ENCODE measurements at places on chromosomes 2 and 18. TPM values are rescaled to one million over a fixed set of nuclear protein-coding genes. Genes with fewer than 3 reads are reported as not detected.

DNA sequence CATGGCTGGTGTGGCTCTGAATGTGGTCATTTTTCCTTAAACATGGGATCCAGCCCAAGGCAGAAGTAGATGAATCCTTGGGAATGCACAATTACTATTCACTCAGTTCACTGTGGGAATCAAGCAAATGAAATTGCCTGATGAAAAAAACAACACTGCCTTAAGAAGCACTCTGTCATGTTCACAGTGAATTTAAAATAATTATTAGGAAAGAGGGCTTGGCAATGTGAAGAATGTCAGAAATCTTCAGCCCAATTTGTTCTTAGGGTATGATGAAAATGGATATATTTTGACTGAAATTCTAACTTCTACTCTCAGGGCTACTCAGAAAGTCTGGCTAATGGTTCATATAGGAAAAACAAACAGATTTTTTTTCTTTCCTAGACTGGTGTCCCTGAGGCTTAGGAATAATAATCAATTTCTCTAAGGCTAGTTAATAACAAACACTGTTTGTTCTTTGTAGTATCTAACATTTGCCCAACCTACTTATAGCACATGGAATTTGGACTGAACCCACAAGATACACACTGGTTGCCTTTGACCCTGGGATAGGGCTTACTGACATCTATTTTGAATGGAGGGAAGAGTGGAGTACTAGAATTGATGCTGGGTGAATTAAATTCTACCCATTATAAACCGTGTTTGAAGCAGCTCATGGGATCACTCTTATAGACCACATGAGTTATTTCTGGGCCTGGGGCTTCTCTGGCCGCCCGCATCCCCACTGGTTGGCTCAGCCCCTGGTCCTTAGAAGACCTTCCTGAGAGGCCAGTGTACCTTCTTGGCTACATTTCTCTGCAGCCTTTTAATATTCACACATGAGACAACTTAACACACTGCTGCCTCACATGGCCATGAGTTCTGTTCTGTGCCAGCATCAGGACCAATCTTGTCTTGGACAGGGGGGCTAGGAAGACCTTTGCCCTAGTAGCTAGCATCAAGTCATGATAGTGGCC lies 8.3 kb upstream of the MRPL33 start:
- DNase-seq = no peak

DNA sequence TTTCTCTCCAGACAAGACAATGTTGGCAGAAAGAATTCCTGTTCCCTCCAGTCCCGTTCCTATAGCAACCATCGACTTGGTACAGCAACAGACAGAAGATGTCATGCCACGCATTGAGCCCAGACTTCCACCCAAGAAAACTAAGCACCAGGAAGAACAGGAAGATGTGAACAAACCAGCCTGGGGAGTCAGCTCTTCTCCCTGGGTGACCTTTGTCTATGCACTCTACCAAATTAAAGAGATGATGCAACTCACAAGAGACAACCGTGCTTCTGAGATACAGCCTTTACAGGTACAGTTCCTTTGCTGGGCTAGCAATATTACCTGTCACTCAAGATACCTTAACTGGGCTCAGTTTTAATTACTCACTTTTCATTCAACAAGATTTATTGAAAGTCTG lies 37.1 kb downstream of the NEMP2 start:
- DNase-seq = no peak

- no peak for DNase-seq
These were observed 178.2 kb downstream of the INHBB start for GRCh38 chr2:120524174-120524573.

DNA sequence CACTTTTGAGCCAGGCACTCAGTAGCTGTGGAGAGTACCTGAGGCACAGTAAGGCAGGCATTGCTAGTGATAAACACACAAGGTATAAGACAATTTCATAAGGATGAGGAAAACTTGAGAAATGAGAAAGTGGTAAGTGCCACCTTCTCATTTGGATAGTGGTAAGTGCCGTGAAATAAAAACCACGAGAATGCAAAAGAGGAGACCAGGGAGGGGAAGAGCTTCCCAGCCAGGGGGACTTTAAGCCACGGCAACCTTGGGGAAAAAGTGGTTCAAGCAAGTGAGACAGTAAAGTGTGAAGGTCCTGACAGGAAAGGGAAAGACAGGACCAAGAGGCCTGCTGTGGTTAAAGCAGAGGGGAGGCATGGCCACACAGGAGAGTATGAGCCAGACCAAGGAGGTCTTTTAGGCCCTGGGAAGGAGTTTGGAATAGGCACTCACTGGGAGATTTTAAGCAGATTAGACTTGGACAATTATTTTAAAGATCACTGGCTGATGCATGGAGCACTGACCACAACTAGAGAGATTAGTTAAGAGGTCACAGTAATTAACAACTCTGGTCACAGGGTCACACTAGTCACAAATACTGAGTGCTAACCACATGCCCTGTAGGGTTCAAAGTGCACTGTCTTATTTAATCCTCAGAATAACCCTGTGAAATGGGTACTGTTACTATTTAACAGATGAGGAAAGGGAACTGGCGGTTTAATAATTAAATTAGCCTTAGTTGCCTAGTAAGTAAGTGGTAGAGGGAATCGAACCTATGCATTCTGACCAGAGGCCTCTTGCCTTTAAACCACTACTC lies 50.1 kb downstream of the THOC1 start:
- no peak for DNase-seq

DNA sequence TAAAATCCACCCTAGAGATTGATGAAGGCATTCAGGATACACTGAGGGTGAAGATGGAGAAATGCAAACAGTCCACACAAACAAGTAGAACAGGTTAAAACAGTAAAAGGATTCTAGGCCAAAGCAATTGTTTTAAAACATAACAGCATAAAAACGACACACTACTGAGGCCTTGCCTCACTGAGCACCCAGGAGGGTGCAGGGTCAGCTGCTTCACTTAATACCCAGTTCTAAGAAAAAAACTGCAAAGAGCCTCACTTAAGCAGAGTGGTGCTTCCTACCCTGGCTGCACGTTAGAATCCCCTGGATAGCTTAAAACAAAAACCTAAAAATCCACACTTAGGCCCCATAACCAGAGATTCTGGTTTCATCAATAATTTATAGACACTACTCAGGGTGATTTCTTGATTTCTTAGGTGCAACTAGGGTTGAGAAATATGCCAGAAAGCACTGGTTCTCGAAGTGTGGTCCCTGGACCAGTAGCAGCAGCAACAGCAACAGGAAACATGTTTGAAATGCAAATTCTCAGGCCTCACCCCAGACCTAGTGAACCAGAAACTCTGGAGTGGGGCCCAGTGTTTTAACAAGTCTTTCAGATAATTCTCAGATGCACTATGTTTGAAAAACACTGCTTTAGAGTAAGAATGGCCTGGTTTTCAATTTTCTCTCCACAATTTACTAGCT lies 279.1 kb downstream of the ZEB2 start:
- DNase-seq = no peak

The FOXD4L1 gene
- total RNA-seq = not detected

DNA sequence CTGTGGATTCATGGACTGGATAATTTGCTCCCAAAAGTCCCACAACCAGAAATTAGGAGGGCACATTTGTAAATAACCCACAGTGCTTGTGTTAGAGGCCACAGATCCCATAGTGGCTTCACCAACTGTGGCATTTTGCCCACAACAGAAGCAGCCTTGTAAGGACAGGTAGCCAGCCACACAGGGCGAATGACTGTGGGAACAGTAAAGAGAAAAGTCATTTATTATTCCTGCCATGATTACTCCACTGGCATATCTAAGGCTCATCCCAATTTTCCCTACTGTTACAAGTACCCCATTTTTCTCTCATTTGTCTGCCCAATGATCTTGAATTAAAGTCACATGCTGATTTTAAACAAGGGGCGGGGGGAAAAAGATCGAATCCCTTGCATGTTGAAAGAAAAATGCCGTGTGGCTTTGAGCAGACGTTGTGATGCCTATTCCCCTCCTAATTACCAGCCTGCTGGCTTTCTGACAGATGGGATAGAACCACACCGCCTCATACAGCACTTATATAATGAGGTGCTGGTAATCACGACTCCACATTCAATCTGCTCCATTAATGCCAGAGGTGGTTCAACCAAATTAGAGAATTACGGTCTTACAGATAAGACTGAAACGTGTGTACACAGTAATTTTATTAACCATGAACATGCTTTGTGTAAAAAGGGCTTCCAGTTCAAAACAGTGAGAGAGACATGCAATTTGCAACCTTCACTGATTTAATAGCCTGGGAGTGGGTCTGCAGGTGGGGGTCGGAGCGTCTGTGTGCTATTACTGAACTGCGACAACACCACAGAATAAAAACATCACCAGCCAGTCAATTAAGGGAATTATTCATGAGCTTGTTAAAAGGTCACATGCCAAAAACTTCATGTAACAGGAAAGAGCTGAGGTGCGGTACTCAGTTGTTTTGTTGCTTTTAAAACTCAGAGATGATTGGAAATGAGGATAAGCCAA lies 196.0 kb downstream of the TMEM163 start:
- no peak for DNase-seq

GRCh38 chr2:202530038-202530437 lies 104.7 kb upstream of the FAM117B start:
- DNase-seq = no peak

DNA sequence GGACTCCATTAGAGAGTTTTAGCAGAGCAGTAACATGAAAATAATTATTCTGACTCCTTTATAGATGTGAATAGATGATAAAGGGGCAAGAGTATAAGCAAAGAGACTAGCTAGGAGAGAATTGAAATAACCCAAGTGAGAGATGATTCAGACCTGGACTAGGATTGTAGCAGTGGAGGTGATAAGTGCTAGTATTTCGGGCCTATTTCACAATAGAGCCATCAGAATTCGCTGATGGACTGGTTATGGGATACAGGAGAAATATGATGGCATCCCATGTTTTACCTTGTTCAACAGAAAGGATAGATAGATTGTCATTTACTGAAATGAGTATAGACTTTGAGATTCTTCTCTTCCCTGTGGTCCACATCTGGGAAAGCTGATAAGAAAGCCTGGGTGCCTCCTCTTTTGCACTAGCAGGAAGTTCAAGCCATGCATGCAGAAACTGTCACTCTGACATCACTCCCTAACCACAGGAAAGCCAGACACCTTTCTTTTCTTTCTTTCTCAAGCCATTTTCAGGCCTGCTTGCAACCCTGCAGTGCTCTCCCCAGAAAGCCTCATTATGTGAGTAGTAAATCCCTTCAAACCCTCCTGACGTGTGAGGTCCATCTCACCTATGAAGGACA lies 25.3 kb downstream of the DYNAP start:
- no peak for DNase-seq

The ACTR3 gene
- 307 TPM for total RNA-seq

The HMSD gene
- not detected for total RNA-seq

The C2orf81 gene
- total RNA-seq = 0.63 TPM

DNA sequence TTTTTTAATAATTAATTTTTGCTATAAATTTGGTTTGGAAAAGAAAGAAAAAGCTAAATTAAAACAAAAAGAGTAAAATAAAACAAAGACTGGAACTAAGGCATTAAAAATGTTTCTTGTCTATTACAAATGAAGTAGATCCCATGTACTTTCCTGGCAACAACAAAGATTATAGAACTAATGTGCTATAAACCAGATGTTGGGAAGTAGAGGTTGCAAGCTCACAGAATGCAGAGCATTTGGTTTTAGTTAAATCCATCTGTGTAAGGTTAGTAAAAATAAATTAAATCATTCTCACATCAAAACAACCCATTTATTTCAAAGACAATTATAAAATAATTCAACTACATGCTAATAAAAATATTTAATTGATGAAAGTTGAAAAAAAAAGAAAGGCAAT lies 157.2 kb upstream of the ZC3H15 start:
- no peak for DNase-seq

DNA sequence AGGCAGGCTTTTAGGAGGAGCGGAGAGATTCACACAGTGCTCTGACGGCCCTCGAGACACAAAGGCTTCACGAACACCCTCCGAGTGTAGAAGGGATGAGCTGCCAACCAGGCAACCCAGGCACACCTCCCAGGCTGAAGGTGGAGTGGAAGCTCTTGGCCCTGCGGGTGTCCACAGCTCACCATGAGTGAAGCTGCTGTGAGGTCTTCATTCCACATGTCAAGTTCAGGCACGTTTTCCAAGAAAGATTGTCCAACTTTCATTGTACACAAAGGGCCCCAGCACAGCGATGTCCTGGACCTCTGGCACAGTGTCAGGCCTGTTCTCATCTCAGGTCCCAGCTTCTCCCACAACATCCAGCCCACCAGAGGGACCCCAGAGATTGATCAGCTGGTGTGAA lies 13.4 kb downstream of the PARD6G start:
- no peak for DNase-seq

- DNase-seq = no peak
These were observed 171.3 kb upstream of the ID2 start for GRCh38 chr2:8510519-8510918.

GRCh38 chr2:45781464-45781811 lies 130.0 kb downstream of the PRKCE start:
- no peak for DNase-seq

DNA sequence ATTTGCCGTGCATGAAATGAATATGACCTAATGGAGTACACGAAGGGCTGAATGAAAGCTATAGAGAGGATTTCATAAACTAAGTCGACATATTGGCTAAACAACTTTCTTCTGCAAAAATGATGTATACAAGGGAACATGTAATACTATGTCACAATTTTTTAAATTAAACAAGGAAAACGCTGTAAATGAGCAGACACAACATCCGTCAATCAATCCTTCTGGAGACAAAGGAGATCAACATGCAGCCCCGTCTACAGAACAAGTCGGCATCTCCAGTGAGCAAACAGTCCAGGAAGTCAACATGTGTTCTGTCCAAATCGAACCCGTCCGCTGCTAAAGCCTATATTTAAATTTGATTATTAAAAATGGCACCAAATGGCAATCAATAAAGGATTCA lies 180.8 kb downstream of the TCF4 start:
- peak; percentile 19 for DNase-seq

DNA sequence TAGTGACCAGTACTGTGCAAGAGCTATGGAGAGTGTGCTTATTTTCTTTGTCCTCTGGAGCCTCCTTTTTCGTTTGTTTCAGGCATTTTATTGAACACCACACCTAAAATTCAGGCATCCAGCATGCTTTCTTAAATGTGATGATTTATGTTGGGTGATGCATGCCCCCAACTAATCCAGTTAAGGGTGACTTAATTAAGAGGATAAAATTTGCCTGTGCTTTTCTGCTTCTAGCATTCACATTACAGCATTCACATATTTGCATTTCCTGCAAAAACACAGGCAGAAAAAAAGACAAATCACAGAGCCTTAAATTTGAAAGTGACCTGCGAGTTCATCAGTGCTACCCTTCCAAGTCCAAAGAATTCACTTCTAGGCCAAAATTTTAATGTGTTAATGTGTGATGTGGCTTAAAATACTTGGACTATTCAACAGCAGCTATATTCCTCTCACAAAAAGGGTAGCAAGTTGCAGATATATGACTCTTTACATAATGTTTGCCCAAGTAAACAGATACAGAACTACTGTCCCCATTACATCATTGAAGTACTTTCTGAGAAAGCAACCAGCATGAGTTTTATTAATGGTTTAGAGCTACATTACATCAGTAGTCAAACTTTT lies 286.5 kb downstream of the THSD7B start:
- DNase-seq = no peak

DNA sequence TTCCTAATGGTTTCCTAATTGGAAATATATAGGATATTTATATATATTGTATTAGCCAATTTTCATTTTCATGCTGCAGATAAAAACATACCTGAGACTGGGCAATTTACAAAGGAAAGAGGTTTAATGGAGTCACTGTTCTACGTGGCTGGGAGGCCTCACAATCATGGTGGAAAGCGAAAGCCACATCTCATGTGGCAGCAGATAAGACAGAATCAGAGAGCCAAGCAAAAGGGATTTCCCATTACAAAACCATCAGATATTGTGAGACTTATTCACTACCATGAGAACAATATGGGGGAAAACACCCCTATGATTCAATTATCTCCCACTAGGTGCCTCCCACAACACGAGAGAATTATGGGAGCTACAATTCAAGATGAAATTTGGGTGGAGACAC lies 242.5 kb upstream of the NETO1 start:
- no peak for DNase-seq
